ENCODE measurements at places on chromosomes 1 and 21.

GRCh38 chr1:1441002-1441888, 5.8 kb downstream of the VWA1 start:
- DNase-seq = peak; percentile 71

GRCh38 chr21:17793246-17794123, 25.7 kb downstream of the C21orf91 start:
- DNase-seq = peak; percentile 24

DNA sequence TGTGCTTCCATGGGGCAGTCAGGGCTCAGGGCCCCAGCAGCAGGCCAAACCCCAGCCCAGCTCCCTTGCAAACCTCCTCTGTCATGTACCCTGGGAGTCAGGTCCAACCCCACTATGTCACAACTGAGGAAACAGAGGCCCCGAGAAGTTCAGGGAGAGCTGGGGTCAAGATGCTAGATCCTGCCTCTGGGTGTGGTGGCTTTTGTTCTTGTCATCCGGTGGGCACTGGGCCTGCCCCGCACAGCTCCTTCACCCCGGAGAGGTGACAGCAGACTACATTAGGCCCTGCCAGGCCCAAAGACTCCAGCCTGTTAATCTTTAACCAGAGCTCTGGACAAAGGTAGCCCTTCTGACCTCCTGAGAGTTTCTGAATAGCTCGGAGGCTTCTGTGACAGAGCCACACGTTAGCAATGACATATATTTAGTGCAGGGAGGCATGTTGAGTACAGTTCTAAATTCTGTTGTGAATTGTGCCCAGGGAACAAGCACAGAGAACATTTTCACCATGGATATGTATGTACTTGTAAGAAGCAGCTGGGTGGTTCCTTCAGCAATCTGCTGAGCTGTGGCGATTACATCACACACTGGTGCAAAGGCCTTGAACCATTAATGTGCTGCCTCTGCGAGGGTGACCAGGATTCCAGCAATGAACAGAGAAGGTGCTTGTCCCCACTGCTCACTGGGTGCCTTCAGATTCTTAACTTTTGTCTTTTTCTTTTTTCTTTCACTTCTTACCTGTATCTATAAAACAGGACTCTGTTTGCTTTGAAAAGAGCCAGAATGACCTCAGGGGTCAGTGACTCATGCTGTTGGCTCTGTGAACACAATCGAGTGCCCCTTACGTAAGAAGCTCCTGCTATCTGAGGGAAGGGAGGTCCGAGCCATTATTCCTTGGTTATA, 102.8 kb downstream of the RHOU start:
- DNase-seq = peak; percentile 83

DNA sequence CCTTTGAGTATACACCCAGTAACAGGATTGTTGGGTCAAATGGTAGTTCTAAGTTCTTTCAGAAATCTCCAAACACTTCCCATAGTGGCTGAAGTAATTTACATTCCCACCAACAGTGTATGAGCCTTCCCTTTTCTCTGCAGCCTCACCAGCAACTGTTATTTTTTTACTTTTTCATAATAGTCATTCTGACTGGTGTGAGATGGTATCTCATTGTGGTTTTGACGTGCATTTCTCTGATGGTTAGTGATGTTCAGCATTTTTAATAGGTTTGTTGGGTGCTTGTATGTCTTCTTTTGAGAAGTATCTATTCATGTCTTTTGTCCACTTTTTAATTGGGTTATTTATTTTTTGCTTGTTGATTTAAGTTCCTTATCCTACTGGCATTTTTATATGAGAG, 26.4 kb upstream of the LAMC1 start:
- no peak for DNase-seq

- no peak for DNase-seq
These were observed 197.7 kb upstream of the DUSP10 start for GRCh38 chr1:221939607-221940006.

DNA sequence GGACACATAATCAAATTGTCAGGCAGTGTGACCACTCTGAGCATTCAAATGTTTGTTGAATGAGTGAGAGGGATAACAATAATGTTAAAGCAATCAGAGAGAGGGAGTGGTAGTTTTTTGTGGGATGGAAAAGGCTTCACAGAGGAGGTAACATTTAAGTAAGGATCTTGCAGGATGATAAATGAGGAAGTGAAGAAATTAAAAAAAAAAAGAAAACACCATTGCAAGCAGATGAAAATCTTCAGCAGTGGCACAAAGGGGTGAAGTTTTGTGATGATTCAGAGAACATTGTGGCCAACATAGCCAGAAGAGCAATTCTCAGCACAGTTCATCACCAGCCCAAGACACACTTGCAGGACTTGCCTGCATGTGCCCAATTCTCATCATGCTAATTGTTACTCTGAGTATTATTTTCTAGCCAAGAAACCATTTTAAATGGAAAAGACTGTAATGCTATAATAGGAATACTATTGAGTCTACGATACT, 35.0 kb downstream of the OVGP1 start:
- DNase-seq = peak; percentile 43

- DNase-seq = no peak
These were observed 7.6 kb upstream of the AADACL4 start for GRCh38 chr1:12636098-12636950.

GRCh38 chr1:235307158-235308124, 20.5 kb downstream of the ARID4B start:
- no peak for DNase-seq

DNA sequence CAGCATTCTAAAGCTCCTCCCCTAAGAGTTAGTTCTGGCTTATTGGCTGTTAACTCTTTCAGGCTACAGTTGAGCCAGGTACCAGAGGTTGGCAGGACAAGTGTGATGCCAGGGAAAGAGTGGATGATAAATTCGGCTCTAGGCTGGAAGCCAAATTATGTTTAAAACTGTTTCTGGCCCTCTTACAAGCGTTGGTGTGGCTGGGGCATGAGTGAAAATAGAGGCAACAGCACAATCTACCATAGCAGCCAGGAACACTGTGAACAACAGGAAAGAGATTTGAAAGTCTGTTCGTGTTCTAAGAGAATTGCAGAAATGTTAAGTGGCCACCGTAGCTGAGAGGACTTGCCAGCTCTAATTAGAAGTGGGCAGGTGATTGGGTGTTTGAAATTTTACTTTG, 84.2 kb downstream of the CDC7 start:
- no peak for DNase-seq

DNA sequence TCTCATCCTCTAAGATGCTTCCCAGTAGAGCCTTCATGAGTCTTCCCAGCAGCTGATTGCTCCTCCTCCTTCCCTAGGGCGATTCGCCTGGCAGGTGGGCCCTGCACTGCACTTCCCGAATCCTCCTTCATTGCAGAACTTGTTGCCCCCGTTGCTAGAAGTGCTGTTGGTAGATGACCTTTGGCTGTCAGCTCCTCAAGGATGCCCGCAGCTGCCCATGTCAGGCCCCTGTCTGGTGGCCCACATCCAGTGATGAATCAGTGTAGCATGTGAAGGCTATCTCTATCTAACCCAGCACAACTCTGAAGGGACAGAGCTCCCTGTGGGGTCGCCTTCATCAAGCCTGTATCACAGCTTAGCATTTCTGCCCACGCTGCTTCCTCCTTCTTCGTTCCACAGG, 52.1 kb upstream of the F3 start:
- no peak for DNase-seq

DNA sequence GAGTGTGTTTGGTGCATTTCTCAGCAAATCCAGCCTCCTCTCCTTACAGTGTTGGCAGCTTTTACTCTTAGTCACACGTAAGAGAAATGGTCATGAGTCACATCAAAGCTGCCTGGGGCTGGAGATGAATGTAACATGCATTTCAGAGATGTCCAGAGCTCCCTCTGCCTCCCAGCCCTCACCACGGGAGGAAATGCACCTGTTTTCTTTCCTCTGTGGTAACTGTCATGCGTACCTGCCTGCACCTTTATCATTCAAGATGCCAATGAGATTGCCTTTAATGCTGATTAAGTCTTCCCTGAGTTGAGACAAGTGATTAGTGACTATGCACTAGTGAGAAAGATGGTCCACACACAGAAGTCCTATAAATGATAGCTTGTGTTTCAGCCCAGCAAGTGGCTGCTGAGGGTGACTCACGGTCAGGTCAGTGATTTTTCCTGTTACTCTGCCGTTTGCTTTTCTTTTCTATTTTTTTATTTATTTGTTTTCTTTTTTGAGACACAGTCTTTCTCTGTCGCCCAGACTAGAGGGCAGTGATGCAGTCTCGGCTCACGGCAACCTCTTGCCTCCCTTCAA, 277.3 kb upstream of the FMN2 start:
- DNase-seq = peak; percentile 29

All from suppressor macrophage (primary cell).